ENCODE measurements at places on chromosomes 5 and 9.

- DNase-seq, result no peak
These were observed 23.1 kb upstream of the DMRTA1 start for GRCh38 chr9:22423566-22423965.

DNA sequence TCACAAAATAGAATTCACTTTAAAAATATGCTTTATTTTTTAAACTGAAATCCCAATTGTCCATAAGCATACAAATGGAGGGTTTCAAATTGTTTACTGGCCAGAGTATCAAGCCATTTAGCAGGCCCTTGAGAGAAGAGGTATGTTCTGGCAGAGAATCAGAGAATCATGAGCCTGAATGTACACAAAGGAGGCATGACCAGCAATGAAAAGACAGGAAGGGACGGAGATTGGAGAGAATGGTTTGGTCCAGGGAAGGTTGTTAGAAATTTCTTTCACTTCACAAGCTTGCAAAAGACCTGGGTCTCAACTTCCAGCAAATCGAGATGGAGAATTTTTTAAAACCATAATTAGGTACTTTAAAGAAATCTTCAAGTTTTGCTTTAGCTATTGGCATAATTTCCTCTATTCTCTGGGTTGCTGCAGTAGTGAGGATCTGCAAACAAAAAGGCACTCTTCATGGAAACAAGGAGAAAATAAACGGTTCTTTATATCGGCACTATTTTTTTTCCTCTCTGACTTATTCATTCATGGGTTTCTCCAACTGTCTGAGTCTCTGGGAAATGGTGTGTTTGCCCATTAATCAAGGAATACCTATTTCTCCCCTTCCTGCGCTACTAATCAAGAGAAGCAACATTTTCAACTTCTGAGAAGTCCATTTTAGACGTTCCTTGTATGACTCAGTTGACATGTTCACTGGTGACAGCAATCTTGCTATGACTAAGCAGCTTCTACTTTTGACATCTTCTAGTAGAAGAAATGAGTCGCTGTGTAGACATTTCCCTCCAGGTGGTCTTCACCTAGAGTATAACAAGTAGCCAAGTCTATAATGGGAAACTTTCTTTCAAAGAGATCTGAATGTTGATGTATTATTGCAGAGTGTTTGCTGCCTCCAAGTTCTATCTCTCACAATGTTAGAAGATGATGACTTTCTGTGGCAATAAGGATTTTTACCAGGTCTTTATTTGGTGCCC lies 23.1 kb upstream of the ERCC6L2 start:
- DNase-seq, result no peak

DNA sequence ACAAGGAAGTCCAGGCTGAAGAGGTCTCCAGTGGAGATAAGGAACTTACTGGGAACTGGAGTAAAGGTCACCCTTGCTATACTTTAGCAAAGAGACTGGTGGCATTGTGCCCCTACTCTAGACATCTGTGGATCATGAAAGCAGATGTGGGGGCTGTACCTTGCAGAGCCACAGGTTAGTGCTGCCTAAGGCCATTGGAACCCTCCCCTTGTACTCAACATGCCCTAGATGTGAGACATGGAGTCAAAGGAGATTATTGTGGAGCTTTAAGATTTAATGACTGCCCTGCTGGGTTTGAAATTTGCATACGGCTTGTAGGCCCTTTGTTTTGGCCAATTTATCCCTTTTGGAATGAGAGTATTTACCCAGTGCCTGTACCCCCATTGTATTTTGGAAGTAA lies 397.3 kb upstream of the GRIN3A start:
- DNase-seq, result no peak

DNA sequence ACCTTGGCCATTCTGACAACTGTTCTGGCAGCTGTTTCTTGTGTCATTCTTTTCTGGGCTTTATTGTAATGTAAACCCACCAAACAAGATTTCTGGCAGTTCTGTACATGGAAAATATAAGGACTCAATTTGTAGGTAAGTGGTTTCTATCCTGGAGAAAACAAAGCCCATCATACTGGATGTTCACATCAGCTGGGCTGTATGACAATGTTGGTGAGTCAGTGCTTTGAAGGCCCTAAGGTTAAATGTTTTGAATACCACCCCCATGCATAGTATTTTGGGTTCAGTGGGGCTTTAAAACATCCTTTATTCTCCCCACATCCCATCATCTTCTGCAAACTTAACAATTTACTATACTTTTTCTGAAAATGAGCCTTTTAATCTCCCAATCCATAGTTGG lies 52.5 kb downstream of the SH3GL2 start:
- no peak for DNase-seq

- DNase-seq, result no peak
These were observed 880.1 kb upstream of the SEMA6A start for GRCh38 chr5:117454716-117455212.

- no peak for DNase-seq
These were observed 454.1 kb downstream of the EFNA5 start for GRCh38 chr5:107216587-107216986.

- DNase-seq, result no peak
These were observed 784 bp upstream of the MSANTD3 start for GRCh38 chr9:100426189-100426529.

DNA sequence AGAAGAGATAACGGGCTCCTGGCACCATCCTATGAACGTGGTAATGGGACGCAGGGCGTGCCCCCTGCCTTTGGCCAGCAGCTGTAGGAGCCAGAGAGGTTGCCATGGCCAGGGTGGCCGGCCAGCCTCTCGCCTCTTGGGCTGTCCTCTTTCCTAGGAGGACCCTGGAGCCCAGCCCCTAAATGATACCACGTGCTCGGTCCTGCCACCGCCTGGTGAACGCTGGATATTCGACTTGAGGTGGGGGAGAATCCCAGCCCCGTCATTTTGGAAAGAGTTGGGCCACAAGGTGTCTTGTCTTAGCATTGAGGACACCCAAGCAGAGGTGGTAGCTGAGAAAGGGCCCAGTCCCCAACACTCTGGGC lies 391 bp upstream of the NRG2 start:
- DNase-seq, result peak; percentile 59

GRCh38 chr9:136688274-136689107 lies 1.2 kb upstream of the AGPAT2 start:
- DNase-seq, result no peak

- DNase-seq, result no peak
These were observed 485 bp upstream of the HABP4 start for GRCh38 chr9:96449523-96449844.

DNA sequence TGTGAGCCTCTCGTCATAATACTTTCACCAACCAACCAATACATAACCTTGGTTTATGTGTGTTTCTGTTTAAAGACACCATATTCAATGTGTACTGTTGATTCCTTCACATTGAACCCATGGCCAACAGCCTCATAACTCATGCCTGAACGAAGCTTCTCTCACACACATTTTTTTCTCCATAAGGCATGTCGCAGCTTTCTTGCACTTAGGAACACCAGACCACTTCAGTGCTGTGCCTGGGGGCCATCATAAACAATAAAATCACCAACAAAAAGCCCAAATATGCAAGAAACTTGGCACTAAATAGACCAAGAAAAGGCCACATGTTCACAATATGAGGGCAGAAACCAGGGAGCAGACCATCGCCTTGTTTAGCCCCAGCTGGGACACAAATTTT lies 192.2 kb downstream of the ROR2 start:
- no peak for DNase-seq

- no peak for DNase-seq
These were observed 41.4 kb upstream of the CCDC112 start for GRCh38 chr5:115337882-115338281.

DNA sequence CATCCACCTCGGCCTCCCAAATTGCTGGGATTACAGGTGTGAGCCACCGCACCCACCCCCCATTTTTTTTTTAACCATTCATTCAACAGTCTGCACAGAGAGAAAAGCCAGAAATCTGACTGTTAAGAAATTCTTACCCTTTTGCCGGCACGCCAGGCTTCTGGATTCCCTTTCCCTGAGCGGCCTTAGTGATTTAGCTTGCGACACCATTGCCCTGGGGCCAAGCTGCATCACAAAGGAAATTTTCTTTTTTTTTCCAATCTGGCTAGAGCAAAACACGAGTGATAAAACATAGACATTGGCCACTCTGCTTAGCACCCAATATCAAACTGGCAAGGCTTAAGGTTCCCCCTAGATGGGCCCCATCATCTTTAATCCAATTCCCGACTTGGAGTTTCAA lies 21.2 kb upstream of the ATOSB start:
- DNase-seq, result no peak

DNA sequence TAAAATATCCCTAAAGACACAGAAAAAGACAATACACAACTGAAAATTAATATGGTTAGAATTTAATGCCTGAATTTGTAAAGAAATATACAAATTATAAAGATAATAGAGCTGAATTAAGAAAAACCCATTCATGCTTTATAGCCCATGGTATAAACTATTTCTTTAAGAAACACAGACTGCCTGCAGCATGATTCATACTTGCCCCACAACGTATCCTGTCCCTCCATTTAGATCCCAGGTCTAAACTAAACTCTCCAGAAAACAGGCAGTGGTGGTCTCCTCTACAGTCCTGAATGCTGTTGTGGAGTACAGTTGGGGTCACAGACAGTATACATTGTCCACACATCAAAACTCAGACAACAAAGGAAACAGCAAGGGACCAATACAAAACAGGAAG lies 24.8 kb downstream of the IL6ST start:
- DNase-seq, result no peak

DNA sequence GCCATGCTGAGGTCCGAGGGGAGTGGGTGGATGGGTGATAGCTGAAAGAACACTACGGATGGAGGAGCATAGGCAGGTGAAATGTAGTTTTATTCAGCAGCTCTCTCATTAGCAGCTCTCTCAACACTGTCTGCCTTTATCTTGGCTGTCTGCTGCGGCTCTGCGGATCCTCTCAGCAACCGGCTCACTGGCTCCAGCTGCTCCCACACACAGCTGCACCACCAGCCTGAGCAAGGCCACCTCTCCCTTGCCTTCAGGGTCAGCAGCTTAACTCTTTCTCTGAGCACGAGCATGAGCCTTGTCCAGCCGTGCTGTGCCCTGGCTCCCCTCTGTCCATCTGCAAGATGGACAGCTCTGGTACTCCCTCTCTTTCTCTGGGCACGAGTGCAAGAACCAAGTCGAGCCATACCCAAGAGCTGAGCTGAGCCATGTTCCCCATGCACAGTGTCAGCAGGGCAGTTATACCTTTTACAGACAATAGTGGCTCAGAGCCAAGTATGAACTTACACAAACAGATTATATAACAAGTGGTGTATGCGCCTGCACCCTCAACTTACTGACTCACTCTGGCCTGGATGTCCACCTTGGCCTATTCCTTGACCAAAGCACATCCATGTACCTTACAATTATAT lies 108.5 kb downstream of the MACIR start:
- DNase-seq, result no peak

DNA sequence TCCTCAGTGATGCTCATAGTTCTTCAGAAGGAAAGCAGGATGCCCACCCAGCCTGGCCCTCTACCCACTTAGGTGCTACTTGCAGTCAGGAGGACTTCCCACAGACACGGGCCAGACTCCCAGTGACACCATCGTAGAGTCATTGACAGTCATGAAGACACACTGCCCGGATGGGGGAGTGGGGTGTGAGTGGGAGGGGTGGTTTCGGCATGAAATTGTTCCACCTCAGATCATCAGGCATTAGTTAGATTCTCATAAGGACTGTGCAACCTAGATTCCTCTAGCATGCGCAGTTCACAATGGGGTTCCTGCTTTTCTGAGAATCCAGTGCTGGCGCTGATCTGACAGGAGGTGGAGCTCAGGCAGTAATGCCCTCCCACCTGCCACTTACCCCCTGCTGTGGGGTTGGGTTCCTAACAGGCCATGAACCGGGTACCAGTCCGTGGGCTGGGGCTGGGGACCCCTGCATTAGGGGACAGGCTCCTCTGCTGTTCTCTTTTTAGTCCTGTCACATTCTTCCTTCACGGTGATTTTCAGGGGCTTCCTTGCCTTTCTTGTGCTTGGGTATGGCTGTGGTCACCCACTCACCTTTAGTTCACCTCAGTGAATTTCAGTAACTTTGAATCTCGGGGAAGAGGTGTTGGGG lies 88.2 kb upstream of the ANKRD55 start:
- DNase-seq, result no peak

GRCh38 chr5:126777257-126777974 lies 480 bp downstream of the LMNB1 start:
- DNase-seq, result peak; percentile 42

- no peak for DNase-seq
These were observed 24.5 kb upstream of the EXOC3 start for GRCh38 chr5:418162-419121.

DNA sequence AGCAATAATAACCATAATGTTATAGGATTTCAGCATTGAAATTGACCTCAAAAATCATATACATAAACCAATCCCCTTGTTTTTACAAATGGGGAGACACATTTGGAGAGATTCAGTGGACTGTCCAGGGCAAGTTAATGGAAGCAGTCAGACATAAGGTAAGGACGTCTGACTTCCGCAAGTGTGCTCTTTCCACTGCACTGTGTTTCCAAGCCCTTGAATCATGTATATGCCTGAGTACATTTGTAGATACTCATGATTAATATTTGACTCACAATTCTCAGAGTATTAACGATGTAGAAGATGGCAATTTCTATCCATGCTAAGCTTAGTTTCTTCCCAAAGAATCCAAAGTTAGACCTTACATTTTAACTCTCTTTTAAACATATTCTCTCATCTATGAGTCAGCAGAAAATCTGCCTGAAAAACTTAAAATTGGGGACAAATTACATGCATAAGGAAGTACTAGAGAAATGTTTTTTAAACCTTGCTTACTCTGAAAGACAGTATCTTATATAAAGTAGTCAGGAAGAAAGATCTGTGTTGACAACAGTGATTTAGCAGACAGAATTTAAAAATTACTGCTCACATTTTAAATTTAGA lies 165.3 kb downstream of the NFIB start:
- no peak for DNase-seq

- no peak for DNase-seq
These were observed 12.1 kb upstream of the PSD2 start for GRCh38 chr5:139783436-139783965.

GRCh38 chr5:134436523-134437339 lies 25.1 kb upstream of the CDKN2AIPNL start:
- DNase-seq, result no peak

GRCh38 chr5:30932273-30933017 lies 261.0 kb upstream of the CDH6 start:
- no peak for DNase-seq

- DNase-seq, result no peak
These were observed 39.4 kb downstream of the ZSWIM6 start for GRCh38 chr5:61371474-61371873.

- no peak for DNase-seq
These were observed at the start of gene MVB12B for GRCh38 chr9:126326228-126327005. Gene MVB12B, plus strand, starts transcription at chr9:126326829. Its CDS starts 101 bp downstream, at chr9:126326930.

GRCh38 chr5:180216646-180217171 lies 7.7 kb upstream of the RASGEF1C start:
- DNase-seq, result no peak

DNA sequence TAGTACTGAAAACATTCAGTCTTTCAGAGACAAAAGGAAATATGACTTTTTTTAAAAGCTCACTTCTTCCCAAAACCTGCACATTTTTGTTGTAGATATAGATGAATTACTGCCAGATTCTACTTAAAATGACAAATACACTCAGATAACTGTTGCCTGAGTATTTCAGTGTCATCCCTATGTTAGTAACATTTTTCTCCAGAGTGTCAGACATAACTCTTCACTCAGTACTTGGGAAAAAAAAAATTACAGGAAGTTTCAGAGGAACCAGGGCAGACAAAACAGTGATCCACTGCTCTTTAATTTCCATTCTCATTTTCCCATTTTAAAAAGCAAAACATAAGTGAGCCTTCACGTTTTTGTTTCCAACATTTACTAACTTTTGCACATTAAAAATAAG lies 79.3 kb upstream of the ITGA1 start:
- no peak for DNase-seq

GRCh38 chr9:38386319-38386895 lies 6.1 kb upstream of the ALDH1B1 start:
- no peak for DNase-seq
